ENCODE measurements at places on chromosomes 11 and 22.

DNA sequence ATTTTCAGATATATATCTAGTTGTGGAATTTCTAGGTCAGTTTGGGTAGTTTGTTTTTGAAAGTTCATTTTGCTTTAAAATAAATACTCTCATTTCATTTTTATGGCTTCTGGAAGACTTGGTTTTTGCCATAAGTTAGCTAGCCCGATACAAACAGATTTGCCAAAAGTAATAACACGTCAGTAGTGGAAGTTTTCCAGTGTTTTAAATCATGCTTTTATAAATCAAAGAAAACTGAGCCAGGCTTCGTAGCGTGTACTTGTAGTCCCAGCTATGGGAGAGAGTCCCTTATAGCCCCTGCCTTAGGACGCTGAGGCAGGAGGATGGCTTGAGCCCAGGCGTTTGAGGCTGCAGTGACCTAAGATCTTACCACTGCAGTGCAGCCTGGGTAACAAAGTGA is 21.7 kb upstream of the MICALL1 start:
- DNase-seq, result peak; percentile 69

DNA sequence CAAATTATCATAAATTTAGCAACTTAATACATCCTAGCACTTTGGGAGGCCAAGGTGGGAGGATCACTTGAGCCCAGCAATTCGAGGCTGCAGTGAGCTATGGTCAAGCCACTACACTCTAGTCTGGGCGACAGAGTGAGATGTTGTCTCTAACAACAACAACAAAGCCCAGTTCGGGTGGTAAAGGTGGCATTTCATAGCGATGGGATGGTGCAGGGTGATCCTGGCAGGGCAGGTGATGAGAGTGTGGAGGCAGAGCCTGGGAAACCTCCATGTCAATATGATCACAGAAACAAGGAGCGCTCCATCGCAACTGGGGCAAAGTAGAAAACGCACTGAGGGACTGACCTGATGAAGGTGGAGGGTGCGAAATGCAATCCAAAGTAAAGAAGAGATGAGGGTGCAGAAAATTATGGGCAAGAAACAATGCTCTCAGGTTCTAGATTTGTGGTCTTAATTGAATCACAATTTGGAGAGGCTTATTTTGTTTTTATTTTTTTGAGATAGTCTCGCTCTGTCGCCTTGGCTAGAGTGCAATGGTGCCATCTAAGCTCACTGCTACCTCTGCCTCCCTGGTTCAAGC is 32.8 kb upstream of the CLDN5 start:
- DNase-seq, result no peak

GRCh38 chr11:76105637-76106036 is 100.7 kb downstream of the WNT11 start:
- DNase-seq, result no peak

DNA sequence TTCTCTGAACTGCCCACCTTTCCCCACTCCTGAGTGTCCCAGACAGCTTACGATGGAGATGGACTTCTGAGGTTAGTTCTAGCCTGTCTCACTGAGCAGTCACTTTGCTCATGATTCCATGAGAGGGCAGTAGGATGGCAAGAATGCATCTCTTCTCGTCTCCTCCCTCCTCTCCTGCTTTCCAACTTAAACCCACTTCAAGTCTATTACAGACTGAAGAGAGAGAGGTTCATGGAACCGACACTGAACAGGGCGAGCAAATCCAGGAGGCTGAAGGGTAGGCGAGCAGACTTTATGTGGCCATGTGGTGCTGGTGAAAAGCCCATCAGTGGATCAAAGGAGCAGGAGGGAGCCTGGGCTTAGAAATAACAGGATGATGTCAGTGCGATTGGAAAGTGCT is 38.6 kb downstream of the CEP164 start:
- DNase-seq, result no peak

DNA sequence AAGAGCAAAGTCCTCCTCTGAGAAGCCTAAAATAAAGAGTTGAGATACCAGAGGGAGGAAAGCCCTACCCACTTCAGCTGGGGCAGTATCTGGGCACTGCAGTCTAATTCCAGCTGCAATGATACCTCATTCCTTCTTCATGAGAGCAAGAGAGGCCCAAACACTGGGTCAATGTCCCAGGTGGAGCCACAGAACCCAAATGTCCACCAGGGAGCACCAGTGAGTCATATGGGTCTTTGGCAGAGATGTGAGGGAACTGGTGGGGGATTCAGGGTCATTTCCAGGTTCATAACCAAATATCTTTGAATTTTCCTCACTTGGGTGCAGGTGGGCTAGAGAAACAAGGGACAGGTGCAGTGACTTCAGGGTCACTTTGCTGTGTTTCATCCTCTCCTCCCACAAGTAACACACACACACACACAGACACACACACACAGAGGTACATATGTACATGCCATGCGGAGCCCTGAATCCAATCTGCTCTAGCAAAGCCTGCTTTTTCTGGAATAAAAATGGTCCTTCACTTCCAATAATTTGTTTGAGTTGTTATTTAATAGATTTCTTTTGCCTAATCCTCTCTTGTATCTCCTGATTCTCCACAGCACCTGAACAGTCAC is 585.4 kb downstream of the SOX6 start:
- DNase-seq, result peak; percentile 18

DNA sequence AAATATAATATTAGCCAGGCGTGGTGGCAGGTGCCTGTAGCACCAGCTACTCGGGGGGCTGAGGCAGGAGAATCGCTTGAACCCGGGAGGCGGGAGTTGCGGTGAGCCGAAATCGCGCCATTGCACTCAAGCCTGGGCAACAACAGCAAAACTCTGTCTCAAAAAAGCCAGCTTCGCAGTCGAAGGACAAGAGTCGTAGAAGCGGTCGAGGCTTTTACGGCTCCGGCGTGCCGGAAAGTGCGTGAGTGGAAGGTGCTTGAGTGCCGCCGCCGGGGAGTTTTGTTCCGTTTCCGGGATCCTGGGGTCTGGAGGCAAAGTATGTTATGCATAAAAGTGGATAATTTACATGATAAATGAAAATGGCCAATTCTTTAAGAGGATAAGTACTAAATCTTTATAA is 43.6 kb downstream of the SYN3 start:
- no peak for DNase-seq

DNA sequence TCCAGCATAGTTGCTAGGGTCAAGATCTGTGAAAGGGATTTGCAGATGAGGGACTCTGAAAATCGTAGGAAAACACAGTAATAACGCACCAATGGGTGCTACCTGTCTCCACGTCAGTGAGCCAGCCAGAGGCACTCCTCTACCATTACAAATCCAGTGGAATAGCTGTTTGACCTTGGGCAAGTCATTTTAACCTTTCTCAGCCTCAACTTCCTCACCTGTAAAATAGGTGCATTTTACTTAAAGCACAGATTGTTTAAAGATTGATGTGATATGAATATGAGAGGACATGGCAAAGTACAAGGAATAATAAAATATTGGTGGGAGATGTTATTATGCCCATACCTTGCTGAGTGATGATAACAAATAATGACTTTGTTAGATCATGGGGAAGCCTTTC is 148.1 kb upstream of the TTC12 start:
- DNase-seq, result no peak

DNA sequence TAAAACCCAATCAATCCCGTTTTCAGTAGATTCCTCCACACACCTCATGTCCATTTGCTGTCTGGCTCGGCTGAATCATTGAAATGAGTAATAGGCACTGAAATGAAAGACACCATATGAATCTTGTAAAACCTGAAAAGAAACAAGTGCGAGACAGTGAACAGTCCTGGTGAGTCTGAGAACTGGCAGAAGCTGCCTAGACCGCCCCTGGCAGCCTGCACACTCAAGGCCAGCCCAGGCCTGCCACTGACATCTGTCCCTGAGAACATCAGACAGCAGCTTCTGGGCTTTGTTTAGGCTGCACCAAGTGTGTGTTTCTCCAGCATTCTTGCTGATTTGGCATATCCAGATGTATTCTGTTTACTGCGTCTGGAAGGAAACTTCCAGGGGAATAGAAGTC is 44.8 kb downstream of the ENDOD1 start:
- DNase-seq, result peak; percentile 65

- peak; percentile 98 for DNase-seq
Observed at GRCh38 chr11:96200243-96200642, 142.8 kb downstream of the MAML2 start.

GRCh38 chr22:29621761-29622526 is 18.5 kb downstream of the NF2 start:
- peak; percentile 97 for DNase-seq
